Uterus (tissue), 4 donors: ENCODE measurements at places on chromosomes 7 and 10. TPM values are rescaled to one million over a fixed set of nuclear protein-coding genes. Genes with fewer than 3 reads are reported as not detected.
A peak's percentile ranks its signal among the peaks of the same experiment; 100 is the strongest.

DNA sequence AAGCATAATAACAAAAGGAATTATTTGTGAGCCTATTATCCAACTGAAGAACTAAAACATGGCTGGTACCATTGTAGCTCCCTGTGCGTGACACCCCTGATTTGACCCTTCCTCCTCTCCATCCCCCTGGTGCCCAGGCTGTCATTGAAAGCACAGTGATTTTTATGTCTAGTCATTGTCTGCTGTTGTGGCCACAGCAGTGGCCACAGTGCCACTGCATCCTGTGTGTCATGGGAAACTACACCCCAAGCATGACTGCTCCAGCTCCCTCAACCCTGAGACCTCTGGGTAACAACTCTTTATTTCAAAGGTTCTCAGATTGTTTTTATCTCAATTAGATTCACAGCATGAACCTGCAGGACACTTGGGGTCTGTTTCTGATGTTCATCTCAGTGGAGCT is 52.0 kb downstream of the ERLIN1 start:
- no peaks in the 10 kb centered on the region for H3K36me3 ChIP-seq
- no peak overlapping the region for H3K4me3 ChIP-seq

PNLIPRP3 gene
- not detected for total RNA-seq

OR9A2 gene
- not detected for total RNA-seq

- no peak overlapping the region for H3K27ac ChIP-seq
- no peak for DNase-seq
- no peaks in the 10 kb centered on the region for H3K27me3 ChIP-seq
- no peaks in the 10 kb centered on the region for H3K36me3 ChIP-seq
These were observed 50.5 kb downstream of the VAX1 start for GRCh38 chr10:117087521-117087920.

- no peak for DNase-seq
- no peak overlapping the region for H3K4me3 ChIP-seq
- H3K27ac ChIP-seq, result no peak overlapping the region
These were observed 366.6 kb downstream of the PRPF18 start for GRCh38 chr10:13953371-13953770.

GRCh38 chr7:8092140-8092539 is 123.5 kb downstream of the GLCCI1 start:
- H3K27me3 ChIP-seq, result no peaks in the 10 kb centered on the region
- no peaks in the 10 kb centered on the region for H3K36me3 ChIP-seq
- no peak overlapping the region for H3K27ac ChIP-seq

- H3K27ac ChIP-seq, result no peak overlapping the region
- H3K36me3 ChIP-seq, result no peaks in the 10 kb centered on the region
- no peaks in the 10 kb centered on the region for H3K4me1 ChIP-seq
- no peak overlapping the region for H3K4me3 ChIP-seq
These were observed 200.1 kb upstream of the FOXP2 start for GRCh38 chr7:114214466-114214865.

PDK4 gene
- total RNA-seq, result 12.0 TPM

OPN4 gene
- total RNA-seq, result not detected

DNA sequence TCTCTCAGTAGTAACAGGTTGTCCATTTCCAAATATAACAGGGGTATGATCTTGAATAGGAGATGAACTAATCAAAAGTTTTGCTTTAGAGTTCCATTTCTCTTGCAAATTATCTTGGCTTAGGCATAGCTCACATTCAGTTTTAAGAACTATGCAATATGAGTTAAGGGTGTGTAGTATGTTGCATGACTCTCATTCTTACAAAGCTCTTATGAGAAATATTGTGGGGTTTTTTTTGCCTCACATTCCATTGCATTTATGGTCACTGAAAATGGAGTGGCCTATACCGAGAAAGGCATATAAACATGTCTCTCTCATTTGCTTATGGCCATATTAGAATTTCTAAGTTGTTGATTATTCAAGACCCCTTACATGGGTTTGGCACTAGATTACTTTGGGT is 48.5 kb upstream of the LAMB1 start:
- H3K36me3 ChIP-seq, result no peaks in the 10 kb centered on the region
- no peaks in the 10 kb centered on the region for H3K4me1 ChIP-seq
- H3K27ac ChIP-seq, result no peak overlapping the region
- no peak overlapping the region for H3K4me3 ChIP-seq
- no peaks in the 10 kb centered on the region for H3K27me3 ChIP-seq

- no peak overlapping the region for H3K27ac ChIP-seq
- no peaks in the 10 kb centered on the region for H3K4me1 ChIP-seq
- DNase-seq, result no peak
These were observed 12.4 kb upstream of the ZNF777 start for GRCh38 chr7:149473251-149473650.

DNA sequence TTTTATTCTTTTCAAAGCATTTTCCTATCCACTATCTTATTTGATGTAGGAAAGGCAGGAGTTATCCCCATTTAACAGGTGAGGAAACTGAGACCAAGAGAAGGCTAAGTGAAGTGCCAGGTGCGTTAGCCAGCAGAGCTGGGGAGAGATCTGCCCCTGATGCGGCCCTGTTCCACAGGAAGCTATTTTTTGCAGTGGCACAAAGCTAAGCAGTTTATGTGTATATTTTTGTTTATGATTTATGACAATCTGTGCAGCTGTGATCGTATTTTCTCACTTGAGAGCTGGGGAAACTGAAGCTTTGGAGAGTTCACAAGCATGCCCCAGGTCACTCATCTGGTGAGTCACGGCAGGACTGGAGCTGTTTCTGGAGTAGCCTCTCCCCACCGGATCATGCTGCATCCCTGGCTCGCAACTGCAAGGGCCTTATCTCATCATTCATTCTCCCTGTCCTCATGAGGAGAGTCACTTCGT is 38.8 kb downstream of the SLC29A3 start:
- no peaks in the 10 kb centered on the region for H3K36me3 ChIP-seq
- DNase-seq, result peak; percentile 89
- H3K4me3 ChIP-seq, result no peak overlapping the region
- peak overlapping the region; percentile 88 for H3K27ac ChIP-seq

CNTNAP2 gene
- not detected for total RNA-seq

GRCh38 chr10:22912763-22913384 is 15.0 kb upstream of the ARMC3 start:
- H3K27ac ChIP-seq, result no peak overlapping the region

- no peak overlapping the region for H3K27ac ChIP-seq
- no peak overlapping the region for H3K4me3 ChIP-seq
- no peak for DNase-seq
- H3K4me1 ChIP-seq, result no peaks in the 10 kb centered on the region
These were observed 244.4 kb downstream of the FANK1 start for GRCh38 chr10:126140746-126141273.

CTTNBP2 gene
- total RNA-seq, result 25.9 TPM

GRCh38 chr7:134290286-134290685 is 26.4 kb downstream of the SLC35B4 start:
- H3K36me3 ChIP-seq, result no peaks in the 10 kb centered on the region
- no peaks in the 10 kb centered on the region for H3K4me1 ChIP-seq
- H3K27ac ChIP-seq, result peak overlapping the region; percentile 39
- H3K4me3 ChIP-seq, result no peak overlapping the region
- DNase-seq, result no peak
- no peaks in the 10 kb centered on the region for H3K27me3 ChIP-seq

GRCh38 chr7:42095791-42096190 is 141.2 kb downstream of the GLI3 start:
- H3K36me3 ChIP-seq, result no peaks in the 10 kb centered on the region
- H3K4me1 ChIP-seq, result peaks cover 8% of the 10 kb centered on the region
- no peak overlapping the region for H3K27ac ChIP-seq

- H3K27me3 ChIP-seq, result no peaks in the 10 kb centered on the region
- peak; percentile 64 for DNase-seq
- H3K4me1 ChIP-seq, result no peaks in the 10 kb centered on the region
- H3K36me3 ChIP-seq, result no peaks in the 10 kb centered on the region
These were observed 2.8 kb upstream of the PPP1R3C start for GRCh38 chr10:91635401-91636400.

DNA sequence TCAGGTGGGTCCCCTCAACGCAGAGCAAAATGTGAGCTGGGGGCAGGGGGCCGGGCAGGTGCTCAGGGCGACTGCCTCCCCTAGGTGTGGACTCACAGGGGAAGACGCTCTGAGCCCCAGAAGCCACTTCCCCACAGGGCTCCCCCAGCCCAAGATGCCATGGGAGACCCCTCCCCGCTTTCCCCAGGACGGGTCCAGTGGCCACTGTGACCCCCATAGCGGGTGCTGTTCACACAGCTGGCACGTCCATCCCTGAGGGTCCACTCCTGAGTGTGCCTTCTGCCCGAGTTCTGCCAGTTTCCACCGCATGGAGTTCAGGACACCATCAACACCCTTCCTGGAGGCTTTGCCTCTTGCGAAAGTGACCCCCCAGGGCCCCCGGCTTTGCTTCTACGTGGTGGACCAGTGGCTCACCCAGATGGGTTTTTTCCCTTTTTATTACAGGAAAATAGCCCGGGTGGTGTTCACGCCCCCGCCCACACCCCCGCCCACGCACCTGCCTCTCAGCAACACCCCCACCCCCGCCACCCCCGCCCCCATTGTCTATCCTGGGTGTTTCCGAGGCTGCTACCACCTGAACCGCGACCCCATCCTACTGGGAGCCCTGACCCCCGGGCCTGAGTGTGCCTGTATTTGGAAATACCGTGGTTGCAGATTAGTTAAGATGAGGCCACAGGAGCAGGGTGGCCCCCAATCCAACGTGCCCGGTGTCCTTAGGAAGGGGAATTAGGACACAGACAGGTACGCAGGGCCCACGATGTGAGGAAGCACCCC is 32.0 kb downstream of the ADAP1 start:
- DNase-seq, result peak; percentile 13
- H3K36me3 ChIP-seq, result no peaks in the 10 kb centered on the region
- H3K27me3 ChIP-seq, result no peaks in the 10 kb centered on the region
- H3K27ac ChIP-seq, result no peak overlapping the region
- H3K4me3 ChIP-seq, result no peak overlapping the region

GRCh38 chr10:43294241-43294658 is 27.4 kb upstream of the RASGEF1A start:
- H3K36me3 ChIP-seq, result no peaks in the 10 kb centered on the region
- no peaks in the 10 kb centered on the region for H3K4me1 ChIP-seq
- DNase-seq, result no peak
- H3K4me3 ChIP-seq, result no peak overlapping the region
- no peak overlapping the region for H3K27ac ChIP-seq
- H3K27me3 ChIP-seq, result no peaks in the 10 kb centered on the region

DNA sequence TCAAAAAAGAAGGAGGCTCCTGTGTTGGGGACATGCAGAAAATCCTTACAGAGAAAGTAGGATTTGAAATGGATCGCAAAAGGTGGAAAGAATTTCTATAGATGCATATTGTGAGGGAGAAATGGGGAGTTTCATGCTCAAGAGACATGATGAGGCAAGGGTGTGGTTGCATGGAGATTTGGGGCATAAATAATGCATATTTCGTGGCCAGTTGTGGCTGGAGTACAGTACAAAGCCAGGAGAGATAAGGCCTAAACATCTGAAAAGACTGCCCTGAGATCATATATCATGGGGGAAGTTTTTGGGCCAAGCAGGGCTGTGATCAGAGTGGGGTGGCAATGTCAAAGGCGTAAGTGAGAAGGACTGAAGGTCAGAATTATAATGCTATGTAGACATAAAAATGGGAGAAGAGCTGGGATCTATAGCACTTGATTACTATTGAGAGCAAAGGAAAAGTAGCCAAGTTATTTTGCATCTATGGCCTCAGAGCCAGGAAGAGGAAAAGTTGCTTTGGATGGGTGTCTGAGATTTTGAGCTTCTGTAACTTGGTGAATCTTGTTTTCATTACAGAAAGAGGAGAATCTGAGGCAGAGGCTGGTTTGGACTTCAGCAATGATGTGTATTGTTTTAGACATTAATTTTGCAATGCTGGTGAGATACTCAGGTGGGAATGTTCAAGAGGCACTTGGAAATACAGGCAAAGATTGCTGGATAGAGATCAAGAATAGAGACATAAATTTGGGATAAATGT is 166.6 kb downstream of the INHBA start:
- no peaks in the 10 kb centered on the region for H3K36me3 ChIP-seq
- DNase-seq, result no peak
- no peaks in the 10 kb centered on the region for H3K27me3 ChIP-seq
- no peaks in the 10 kb centered on the region for H3K4me1 ChIP-seq

DNA sequence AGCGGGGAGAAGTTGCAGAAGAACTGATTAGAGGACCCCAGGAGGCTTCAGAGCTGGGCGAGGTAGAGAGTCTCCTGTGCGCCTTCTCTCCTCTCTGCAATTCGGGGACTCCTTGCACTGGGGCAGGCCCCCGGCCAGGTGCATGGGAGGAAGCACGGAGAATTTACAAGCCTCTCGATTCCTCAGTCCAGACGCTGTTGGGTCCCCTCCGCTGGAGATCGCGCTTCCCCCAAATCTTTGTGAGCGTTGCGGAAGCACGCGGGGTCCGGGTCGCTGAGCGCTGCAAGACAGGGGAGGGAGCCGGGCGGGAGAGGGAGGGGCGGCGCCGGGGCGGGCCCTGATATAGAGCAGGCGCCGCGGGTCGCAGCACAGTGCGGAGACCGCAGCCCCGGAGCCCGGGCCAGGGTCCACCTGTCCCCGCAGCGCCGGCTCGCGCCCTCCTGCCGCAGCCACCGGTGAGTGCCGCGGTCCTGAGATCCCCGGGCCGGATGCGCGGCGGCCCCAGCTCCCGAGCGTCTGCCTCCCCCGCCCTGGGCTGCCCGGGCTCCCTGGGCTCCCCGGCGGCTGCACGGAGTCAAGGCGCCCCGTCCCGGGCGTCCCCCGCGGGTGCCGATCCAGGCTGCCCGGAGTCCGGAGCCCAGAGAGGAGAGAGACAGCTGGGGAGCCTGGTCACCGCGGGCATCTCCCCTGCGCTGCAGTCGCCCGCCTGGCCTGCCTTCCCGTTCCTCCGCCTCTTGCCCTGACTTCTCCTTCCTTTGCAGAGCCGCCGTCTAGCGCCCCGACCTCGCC is at the start of gene PLAU:
Gene PLAU, plus strand, starts transcription at position 369 of the 789 bp plus-strand sequence. CDS start 424 bp downstream, outside the sequence.
- H3K4me3 ChIP-seq, result peak within 1 kb of the TSS; percentile 45
- no peak for DNase-seq
- H3K36me3 ChIP-seq, result no peaks in the 10 kb centered on the region
- H3K4me1 ChIP-seq, result no peaks in the 10 kb centered on the region

- no peak overlapping the region for H3K27ac ChIP-seq
- no peaks in the 10 kb centered on the region for H3K4me1 ChIP-seq
- no peaks in the 10 kb centered on the region for H3K36me3 ChIP-seq
- no peaks in the 10 kb centered on the region for H3K27me3 ChIP-seq
- H3K4me3 ChIP-seq, result no peak overlapping the region
These were observed 81.0 kb downstream of the KIAA1549 start for GRCh38 chr7:138900035-138900828.

DNA sequence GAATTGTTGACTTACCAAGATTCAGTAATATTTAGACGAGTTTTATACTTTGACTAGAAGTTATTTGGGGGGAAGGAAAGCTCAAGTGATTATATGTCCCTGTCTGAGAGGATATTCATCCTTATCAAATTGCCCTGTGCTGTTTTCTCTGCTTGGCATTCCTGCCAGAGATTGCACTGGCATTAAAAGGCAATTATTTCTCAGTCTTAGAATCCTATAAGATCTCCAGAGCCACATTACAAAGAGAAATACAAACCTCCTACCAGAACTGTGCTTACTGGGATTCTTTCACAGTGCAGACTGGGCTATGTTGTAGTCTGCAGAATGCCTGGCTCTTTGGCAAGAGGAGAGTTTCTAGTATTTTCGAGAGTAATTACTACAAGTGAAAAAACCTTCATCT is 342.4 kb downstream of the HGF start:
- H3K4me1 ChIP-seq, result no peaks in the 10 kb centered on the region
- H3K27me3 ChIP-seq, result no peaks in the 10 kb centered on the region
- H3K27ac ChIP-seq, result no peak overlapping the region
- no peak overlapping the region for H3K4me3 ChIP-seq
- DNase-seq, result no peak

SFXN4 gene
- 14.4 TPM for total RNA-seq

TAS2R41 gene
- not detected for total RNA-seq
